Brain pericyte (primary cell): ENCODE measurements at places on chromosomes 6 and 20.

- no peak for DNase-seq
Measured at GRCh38 chr20:64067733-64068307, 4.8 kb downstream of the TCEA2 start.

- DNase-seq: no peak
Measured at GRCh38 chr6:152386131-152386530, 251.0 kb downstream of the SYNE1 start.

DNA sequence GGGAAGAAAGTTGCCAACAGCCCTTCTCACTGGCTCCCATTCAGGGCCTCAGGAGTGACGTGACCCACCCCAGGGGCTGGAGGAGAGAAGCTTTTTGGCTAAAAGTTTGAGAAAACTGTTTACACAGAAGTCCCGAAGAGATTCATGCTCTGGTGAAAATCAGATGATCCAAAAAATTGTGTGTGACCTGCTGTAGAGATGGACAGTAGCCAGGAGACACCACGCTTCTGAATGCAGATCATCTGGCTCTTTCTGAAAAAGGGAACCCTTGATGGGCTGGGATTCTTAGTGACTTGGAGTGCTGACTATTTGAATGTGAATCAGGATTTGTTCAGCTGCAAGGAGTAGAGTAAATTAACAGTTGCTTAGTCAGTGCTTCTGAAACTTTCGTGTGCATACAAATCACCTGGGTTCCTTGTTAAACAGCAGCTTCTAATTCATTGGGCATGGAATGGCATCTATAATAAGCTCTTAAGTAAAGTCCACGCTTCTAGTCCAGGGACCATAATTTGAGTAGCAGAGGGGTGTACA, 265.1 kb downstream of the PREX1 start:
- DNase-seq: no peak

DNA sequence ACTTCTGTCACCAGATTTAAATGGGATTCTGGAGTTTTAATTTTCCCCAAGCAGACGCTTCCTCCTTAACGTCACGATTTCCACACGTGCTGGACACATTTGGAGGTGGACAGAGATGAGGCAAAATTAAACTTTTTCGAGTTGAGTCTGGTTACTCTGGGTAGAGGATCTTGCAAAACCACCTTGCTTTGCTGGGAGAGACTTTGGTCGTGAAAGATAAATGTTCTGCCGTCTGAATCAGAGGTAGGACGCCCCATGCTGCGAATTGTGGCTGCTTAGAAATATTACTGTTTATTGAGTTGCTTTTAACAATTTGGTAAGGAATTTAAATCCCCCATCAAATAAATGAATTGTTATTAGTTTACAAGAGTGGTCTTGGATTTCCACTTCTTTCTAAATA, 46.8 kb downstream of the CTCFL start:
- DNase-seq: no peak

DNA sequence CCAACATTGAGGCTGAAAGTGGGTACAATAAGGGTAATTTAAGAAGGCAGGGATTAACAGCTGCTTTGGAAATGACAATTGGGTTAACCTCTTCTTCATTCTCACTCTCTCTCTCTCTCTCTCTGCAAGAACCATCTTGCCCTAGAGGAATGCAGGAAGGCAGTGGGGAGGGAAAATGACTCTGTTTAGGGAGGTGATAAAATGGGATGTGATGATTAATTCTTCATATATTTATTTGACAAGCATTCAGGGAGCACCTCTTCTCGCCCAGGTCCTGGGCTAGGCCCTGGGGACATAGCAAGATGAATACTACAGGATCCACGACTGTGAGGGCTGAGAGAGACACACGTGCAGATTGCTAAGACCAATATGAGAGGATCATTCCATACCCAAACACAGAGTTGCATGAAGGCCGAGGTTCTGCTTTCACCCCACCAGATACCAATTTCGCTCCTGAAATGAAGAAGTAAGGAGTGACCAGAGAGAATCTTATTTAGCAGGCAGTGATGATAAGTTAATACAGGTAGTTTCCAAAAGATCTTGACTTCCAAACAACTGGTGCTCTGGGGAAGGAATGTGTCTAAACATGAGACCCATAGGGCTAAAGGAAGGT, 13.3 kb upstream of the PTPN1 start:
- DNase-seq: no peak

DNA sequence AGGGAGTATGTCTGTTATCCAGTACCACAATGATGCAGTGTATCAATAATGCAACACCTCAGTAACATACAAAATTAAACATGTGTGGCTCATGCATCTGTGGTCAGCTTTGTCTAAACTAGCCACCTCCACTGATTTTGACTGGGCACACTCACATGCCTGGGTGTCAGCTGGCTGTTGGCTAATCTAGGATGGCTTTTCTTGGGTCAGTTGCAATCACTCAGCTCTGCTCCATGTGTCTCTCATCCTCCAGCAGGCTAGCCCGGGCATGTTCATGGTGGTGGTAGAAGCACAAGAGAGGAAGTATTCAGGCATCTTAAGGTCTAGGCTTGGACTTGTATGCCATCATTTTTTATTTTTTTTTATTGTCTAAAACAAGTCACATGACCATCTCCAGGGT, 59.3 kb upstream of the JAG1 start:
- DNase-seq: no peak
